ENCODE measurements at places on chromosomes 7 and 10. TPM values are rescaled to one million over a fixed set of nuclear protein-coding genes. Genes with fewer than 3 reads are reported as not detected.

The NPSR1 gene
- not detected for total RNA-seq

The NACAD gene
- 10.0 TPM for total RNA-seq

The HOXA10 gene
- total RNA-seq: 11.2 TPM

DNA sequence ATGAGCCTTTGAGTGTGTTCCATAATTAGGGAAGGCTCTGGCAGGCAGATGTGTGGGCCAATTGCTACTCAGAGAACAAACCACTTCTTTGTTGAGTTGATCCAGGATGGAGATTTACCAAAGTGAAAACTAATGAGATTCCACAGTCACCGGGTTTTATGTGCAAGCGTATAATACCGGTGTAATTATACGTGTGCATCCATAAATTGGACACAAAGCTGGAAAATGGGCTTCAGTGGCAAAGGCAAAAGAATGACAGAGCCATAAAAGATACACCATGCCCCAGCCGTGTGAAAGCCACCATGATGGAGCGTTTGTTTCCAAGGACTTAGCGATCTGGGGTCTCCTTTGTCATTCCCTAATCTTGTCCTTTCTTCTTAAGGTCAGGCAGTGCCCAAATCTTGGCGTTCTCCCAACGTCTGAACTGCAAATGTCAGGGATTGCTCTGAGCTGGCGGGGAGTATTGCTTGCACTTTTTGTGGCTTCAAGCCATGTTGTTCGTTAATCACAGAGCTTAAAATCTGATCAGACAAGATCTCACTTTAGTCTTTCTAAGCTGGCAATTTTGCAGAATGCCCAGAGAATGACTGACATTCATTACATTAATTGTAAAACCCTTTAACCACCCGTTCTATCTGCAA is 70.1 kb downstream of the NPTX2 start:
- no peak for DNase-seq

GRCh38 chr10:69360485-69361302 is 56.0 kb downstream of the TACR2 start:
- peak; percentile 92 for DNase-seq
